CD4-positive, alpha-beta T cell (primary cell): ENCODE measurements at places on chromosomes 1 and 21.

DNA sequence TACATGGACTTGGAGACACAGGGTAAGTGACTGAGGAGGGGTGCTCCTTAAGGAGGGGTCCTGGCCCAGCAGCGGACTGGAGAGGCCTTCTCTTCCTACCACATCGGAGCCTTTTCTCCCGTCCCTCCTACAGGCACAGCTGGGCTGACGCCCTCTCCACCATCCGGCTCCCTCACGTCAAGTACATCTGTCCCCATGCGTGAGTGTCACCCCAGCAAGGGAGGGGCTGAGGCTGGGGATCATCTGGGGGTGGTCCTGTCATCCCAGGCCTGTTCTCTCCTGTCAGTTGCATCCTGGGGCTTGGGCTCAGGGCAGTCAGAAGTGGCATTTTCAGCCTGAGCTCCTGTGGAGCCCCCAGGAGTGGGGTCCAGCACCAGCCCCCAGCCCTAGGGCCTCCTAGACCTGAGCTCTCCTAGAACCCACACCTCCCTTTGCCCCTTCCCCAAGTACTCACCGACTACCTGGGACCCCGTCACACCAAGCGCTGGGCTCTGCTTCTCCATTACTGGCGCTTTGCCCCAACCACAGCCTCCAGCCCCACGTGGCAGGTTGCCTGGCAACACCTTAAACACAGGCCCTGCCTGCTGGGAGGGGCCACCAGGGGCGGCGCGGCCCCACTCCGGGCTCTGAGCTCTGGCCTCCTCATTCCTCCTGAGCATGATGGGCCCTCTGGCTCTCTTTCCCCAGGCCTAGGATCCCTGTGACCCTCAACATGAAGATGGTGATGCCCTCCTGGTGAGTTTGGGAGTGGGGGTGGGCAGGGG lies 2.3 kb downstream of the LYPLA2 start:
- no peak for DNase-seq

GRCh38 chr1:244074559-244075171 lies 23.6 kb downstream of the ZBTB18 start:
- peak; percentile 88 for DNase-seq

DNA sequence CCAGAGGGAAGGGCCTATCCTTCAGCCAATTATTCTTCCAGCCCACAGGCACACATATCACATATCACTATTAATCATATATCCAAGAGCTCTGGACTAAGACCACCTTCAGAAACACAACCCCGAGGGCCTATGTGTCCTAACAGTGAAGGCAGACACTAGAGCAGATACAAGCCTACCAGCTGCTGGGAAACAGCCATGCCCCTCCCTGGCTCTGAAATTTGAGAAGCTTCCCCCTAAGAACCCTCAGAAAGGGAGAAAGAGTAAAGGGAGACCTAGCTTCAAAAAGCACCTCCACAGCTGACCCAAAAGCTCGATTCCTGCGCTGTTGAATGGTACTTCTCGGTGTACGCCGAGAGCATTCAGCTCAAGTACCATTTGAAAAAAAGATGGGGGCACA lies 17.4 kb downstream of the CNN3 start:
- DNase-seq: no peak

- no peak for DNase-seq
Measured at GRCh38 chr1:23122023-23122748, 46.5 kb downstream of the LUZP1 start.

GRCh38 chr1:69146303-69146702 lies 421.4 kb upstream of the LRRC7 start:
- no peak for DNase-seq
